ENCODE measurements at places on chromosomes 12 and 14.

GRCh38 chr14:25267186-25267585 lies 217.2 kb upstream of the STXBP6 start:
- no peak overlapping the region for H3K27ac ChIP-seq
- H3K4me3 ChIP-seq: no peak overlapping the region
- no peaks in the 10 kb centered on the region for H3K36me3 ChIP-seq
- H3K27me3 ChIP-seq: no peaks in the 10 kb centered on the region
- DNase-seq: no peak
- H3K4me1 ChIP-seq: no peaks in the 10 kb centered on the region

DNA sequence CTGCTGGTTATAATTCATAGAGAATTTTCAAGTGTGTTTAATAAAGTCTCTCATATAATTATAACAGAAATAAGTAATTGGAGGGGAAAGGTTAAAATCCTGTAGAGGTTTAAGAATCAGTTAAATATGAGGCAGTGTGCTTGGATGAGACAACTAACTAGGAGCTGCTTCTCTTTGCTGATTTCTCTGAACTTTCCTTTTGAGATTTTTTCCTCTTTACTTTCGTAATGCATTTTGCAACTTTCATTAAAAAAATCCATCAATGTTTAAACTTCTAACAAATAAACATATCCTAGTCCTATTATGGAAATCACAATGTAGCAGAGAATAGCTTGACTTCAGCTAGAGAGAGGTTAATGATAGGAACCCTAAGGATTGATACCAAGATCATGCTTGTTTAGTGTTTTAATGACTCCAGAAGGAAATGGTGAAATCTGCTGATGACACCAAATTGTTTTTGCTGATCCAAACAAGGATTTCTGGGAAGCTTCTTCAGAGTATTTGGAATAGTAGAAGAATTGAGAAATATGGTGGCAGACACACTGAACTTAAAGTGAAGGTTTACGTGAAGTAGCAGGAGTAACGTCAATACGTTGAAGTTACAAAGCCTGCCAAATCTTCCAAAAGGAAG lies 122.6 kb downstream of the RAD51B start:
- peaks cover 31% of the 10 kb centered on the region for H3K4me1 ChIP-seq
- no peak for DNase-seq
- no peaks in the 10 kb centered on the region for H3K27me3 ChIP-seq

- no peak overlapping the region for H3K27ac ChIP-seq
- no peaks in the 10 kb centered on the region for H3K4me1 ChIP-seq
- H3K36me3 ChIP-seq: no peaks in the 10 kb centered on the region
- H3K4me3 ChIP-seq: no peak overlapping the region
These were observed 101.2 kb downstream of the NELL2 start for GRCh38 chr12:44774815-44775411.

DNA sequence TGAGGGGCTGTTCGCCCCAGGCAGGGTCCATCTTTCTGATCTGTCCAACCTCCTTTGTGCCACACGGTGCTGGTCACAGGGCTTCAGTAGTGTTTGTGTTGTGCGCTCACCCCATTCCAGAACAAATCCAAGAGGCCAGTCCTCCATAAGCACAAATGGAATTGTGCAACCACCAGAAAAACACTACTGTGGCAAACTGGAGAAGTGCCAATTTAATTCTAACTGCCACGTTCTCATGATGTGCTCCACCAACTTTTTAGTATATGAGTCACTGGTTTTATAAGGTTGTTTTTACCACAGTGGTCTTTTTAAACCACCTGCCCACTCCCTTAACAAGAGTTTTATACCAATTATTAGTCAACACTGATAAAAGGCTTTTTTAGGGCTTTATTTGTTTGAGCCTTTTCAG lies 380.2 kb downstream of the NAV3 start:
- no peaks in the 10 kb centered on the region for H3K27me3 ChIP-seq
- H3K36me3 ChIP-seq: no peaks in the 10 kb centered on the region
- no peak overlapping the region for H3K4me3 ChIP-seq
- H3K4me1 ChIP-seq: no peaks in the 10 kb centered on the region

DNA sequence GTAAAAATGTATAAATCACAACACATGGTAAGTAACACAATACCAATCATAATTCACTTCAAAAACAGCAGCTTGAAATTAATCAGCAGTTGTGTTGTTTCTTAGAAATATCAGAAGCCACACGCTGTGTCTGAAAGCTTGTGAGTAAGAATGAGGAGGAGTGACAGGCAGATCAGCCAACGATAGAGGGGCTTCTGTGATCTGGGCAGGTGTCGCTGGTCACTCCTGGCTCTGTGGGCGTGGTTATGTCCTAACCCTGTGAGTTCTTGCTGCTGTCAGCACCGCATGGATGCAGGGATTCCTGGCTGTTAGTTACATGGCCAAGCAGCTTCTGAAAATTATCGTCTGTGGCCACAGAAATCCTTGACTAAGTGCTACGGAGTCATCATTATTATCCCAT lies 123.4 kb downstream of the SLC25A47 start:
- H3K4me1 ChIP-seq: peaks cover 3% of the 10 kb centered on the region
- H3K36me3 ChIP-seq: no peaks in the 10 kb centered on the region

DNA sequence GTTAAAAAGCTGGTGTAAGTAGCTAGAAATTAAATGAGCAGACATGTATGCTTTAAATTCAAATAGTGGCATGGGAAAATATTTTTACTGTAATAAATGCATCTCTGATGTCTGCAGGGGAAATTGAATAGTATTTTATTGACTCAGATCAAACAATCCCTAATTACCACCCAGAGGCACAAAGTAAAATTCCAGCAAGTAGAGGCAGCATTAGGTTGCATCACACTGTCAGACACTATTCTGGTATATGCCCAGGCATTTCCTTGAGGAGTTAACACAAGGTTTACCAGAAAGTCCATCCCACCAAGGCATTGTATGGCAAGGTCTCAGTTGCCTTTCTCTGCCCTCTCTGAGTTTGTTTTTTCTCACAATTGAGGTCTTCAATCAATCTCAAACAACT lies 201.6 kb upstream of the KITLG start:
- no peaks in the 10 kb centered on the region for H3K27me3 ChIP-seq
- H3K27ac ChIP-seq: no peak overlapping the region
- no peak overlapping the region for H3K4me3 ChIP-seq
- DNase-seq: no peak

DNA sequence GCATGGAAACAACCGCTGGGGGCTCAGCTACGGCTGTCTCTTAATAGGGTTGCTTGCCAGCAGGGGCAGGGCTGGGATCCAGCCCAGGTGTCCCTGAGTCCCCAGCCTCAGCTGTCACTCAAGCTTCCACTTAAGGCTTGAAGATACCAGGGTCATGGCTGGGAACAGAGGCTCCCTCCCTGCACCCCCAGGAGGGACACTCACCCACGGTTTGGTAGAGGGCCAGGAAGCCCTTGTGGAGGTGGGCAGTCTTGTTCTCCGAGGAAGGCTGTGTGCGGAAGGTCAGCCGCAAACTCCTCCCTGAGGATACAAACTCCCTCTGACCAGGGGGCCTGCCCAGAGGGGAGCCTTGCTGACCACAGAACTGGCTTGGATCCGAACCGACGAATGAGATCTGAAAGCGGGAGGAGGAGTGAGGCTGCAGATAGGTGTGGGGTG lies 7.3 kb downstream of the C1RL start:
- peaks cover 6% of the 10 kb centered on the region for H3K36me3 ChIP-seq
- DNase-seq: no peak
- no peak overlapping the region for H3K4me3 ChIP-seq

DNA sequence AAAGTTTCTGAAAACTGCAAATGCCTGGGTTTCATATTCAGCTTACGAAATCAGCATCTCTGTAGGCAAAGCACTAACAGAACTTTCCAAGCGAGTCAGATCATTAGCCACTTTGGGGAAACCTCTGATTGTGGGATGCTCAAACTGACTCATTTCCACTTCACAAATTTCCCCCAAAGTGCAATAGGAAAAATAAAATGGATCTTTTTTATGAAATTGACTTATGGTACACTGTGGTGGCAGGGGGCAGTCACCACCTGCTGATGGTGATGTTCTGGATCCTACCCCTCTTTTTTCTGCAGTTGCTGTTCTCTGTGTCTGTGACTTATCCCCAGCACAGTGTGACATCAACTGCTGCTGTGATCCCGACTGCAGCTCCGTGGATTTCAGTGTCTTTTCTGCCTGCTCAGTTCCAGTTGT lies 5.6 kb downstream of the TCTN1 start:
- no peaks in the 10 kb centered on the region for H3K27me3 ChIP-seq
- H3K4me1 ChIP-seq: peaks cover 5% of the 10 kb centered on the region
- no peaks in the 10 kb centered on the region for H3K36me3 ChIP-seq
- no peak overlapping the region for H3K4me3 ChIP-seq
- no peak overlapping the region for H3K27ac ChIP-seq

DNA sequence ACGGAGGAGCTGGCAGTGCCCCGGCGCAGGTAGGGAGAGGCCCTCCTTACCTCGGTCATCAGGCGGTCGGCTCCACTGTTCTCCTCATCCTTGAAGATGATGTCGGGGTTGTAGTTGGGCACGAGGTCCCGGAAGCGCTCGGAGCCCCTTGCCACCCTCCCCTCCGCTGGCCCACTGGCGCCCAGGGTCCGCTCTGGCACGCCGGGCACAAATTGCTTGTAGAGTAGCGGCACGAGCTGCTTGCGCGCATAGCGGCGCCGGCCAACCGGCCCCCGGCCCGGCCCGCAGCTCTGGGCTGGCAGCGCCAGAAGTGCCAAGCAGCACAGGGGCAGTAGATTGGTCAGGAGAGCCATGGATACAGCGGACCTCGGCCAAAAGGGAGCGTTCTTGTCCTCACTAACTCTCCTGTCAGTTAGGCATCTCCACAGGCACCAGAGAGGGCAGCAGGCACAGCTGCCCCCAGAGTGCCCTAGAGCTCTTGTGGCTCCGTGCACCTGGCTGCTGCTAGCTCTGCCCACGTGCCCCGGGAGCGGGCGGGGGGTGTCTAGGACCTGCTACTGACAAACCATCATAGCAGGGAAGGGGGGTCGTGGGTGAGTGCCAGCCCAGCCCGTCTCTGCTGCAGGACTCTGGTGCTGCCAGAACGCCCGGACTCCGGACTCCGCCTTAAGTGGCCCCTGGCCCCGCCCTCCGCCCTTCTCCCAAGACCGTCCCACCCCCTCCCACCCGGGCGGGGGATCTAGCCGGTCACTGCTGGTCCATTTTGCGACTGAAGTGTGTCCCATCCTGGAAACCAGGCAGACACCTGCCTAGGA lies at the start of gene DHH:
Gene DHH (minus strand): TSS at position 642 of the 815 bp plus-strand sequence. CDS start 289 bp downstream, at position 353.
- peak; percentile 54 for DNase-seq
- H3K36me3 ChIP-seq: no peaks in the 10 kb centered on the region
- H3K27me3 ChIP-seq: no peaks in the 10 kb centered on the region
- H3K4me1 ChIP-seq: peaks cover 57% of the 10 kb centered on the region
- H3K27ac ChIP-seq: peak within 1 kb of the TSS; percentile 1
- peak within 1 kb of the TSS; percentile 46 for H3K4me3 ChIP-seq

- H3K27me3 ChIP-seq: no peaks in the 10 kb centered on the region
- H3K4me3 ChIP-seq: peak overlapping the region; percentile 87
- DNase-seq: no peak
- H3K36me3 ChIP-seq: peaks cover 16% of the 10 kb centered on the region
- H3K27ac ChIP-seq: no peak overlapping the region
These were observed 1.4 kb downstream of the ZFYVE1 start for GRCh38 chr14:73025544-73025943.

DNA sequence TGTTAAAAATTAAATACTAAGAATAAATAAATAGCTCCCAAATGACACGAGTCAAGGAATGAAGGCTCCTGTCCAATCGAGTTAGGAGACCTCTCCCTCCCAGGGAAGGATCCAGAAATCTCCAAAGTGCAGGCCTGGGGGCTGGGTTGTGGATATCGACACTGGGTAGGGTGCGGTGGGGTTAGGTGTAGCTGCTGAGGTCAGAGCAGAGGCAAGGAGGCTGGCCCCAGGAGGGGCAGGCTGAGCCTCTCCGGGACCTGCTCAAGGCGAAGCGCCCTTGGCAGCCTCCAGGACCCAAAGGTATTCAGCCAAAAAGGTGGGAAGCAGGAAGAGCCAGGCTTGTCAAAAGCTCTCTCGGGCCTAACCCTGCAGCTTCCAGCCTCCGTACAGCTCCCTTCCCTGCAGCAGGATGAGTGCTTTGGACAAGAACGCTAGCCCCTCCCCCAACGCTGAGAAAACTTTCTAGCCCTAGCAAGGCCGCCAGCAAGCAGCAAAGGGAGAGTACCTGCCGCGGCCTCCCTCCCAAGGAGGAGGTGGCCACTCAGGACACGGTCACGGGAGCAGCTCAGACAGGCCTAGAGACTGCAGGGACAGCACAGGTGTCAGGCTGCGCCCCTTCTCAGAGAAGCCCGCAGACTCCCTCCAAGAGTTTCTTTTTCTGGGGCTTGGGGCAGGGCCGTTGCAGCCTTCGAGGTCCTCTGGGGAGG lies 3.7 kb upstream of the PNMA1 start:
- H3K36me3 ChIP-seq: peaks cover 25% of the 10 kb centered on the region
- DNase-seq: no peak
- H3K27ac ChIP-seq: peak overlapping the region; percentile 14
- H3K27me3 ChIP-seq: no peaks in the 10 kb centered on the region
- no peak overlapping the region for H3K4me3 ChIP-seq

GRCh38 chr12:19633641-19634040 lies 194.3 kb downstream of the AEBP2 start:
- no peaks in the 10 kb centered on the region for H3K27me3 ChIP-seq
- DNase-seq: no peak
- no peaks in the 10 kb centered on the region for H3K36me3 ChIP-seq
- H3K4me3 ChIP-seq: no peak overlapping the region
- H3K4me1 ChIP-seq: no peaks in the 10 kb centered on the region

- no peak for DNase-seq
- no peak overlapping the region for H3K4me3 ChIP-seq
- no peaks in the 10 kb centered on the region for H3K36me3 ChIP-seq
- no peaks in the 10 kb centered on the region for H3K4me1 ChIP-seq
- no peaks in the 10 kb centered on the region for H3K27me3 ChIP-seq
These were observed 158.0 kb downstream of the PPM1H start for GRCh38 chr12:62776997-62777396.

GRCh38 chr14:75518625-75519024 lies 3.6 kb upstream of the BATF start:
- H3K27ac ChIP-seq: no peak overlapping the region
- no peak overlapping the region for H3K4me3 ChIP-seq
- H3K4me1 ChIP-seq: peaks cover 43% of the 10 kb centered on the region
- DNase-seq: peak; percentile 48
